CD4-positive, alpha-beta T cell treated with Interleukin-15 for 4 hours (primary cell): ENCODE measurements at places on chromosomes 7 and 10.

DNA sequence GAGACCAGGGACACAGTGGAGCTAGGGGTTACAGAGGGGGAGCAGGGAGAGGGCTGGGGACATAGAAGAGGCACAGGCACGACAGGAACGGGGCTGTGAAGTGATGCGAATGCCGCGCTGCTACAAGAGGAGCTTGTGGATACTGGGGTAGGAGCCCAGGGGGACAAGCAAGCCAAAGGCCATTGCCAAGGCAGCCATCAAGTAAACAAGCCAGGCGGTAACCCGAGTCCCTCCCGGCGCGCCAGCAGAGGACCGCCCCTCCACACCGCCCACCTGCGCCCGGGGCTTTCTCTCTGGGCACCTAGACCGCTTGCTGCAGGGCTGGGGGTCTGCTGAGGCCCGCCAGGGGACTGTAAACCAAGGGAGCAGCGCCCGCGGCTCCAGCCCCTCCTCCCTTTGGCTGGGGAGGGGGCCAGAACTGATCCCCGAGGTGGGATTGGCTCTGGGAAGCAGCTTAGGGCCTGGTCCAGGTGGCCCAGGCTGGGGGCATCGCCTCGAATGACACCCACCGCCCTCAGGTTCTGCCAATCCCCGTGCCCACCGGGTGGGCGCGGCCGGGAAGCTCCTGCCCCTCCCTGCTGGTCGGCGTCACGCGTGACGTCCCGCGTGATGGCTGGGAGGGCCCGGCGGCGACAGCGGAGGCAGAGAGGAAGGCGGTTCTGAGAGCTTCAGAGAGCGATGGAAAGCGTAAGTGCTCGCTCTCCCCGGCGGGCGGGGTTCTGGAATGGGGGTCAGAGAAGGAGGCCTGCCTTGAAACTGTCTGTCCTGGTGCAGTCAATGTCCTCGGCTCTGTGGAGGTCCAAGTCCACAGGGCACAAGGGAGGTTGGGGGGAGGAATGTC lies 982 bp downstream of the SFXN3 start:
- DNase-seq = peak; percentile 71

GRCh38 chr7:92297736-92298135 lies 52.0 kb downstream of the ANKIB1 start:
- DNase-seq = no peak

DNA sequence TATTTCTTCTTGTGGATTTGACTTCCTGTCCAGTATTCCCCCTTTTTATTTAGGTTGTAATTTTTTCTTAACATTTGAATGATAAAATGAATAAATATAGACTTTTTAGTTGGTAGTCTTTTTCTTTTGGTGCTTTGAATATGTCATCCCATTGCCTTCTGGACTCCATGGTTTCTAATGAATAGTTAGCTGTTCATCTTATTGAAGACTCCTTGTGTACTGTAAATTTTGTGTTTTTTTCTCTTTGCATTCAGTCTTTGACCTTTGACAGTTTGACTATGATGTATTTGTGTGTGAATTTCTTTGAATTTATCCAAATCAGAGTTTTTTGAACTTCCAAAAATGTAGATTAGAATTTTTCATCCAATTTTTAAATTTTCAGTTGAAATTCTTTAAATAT lies 554.3 kb downstream of the NRG3 start:
- no peak for DNase-seq

DNA sequence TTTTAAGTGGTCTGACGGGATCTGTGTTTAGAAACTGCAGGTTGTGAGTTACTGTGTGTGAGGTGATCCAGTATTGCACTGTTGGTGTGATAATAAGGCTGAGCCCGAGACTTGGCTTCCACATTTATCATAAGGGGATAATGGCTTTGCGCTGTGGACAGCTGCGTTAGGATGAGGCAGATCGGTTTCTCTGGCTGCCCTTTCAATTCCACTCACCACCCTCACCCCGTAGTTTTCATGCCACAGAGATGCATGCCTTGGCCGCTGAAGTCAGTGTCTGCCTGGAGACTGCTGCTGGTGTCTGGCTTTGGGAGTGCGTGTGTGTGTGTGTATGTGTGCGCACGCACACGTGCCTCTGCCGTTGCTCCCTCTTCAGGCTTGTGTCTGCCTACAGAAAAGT lies 273.0 kb downstream of the CCDC3 start:
- no peak for DNase-seq

GRCh38 chr7:37145682-37146081 lies 303.0 kb downstream of the ELMO1 start:
- DNase-seq = no peak

GRCh38 chr7:36010656-36011587 lies 142.1 kb upstream of the EEPD1 start:
- no peak for DNase-seq

DNA sequence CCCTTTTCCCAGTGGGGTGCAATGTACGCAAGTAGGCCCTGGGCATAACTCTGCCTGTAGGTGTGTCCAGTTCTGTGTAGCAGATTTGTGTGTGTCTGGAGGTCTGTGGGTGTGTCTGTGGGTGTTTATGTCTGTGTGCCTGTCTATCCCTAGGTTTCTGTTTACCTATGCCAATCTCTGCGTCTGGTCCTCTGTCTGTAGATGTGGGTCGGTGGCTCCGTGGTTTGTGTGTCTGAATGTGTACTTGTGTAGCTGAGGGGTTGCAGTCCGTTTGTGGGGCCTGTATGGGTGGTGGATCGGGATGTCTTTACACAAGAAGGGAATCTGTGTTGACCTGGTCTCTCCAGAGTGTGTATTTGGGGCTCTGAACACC lies 932 bp downstream of the NYAP1 start:
- DNase-seq = no peak

- no peak for DNase-seq
Measured at GRCh38 chr7:106108991-106109390, 3.1 kb downstream of the SYPL1 start.

DNA sequence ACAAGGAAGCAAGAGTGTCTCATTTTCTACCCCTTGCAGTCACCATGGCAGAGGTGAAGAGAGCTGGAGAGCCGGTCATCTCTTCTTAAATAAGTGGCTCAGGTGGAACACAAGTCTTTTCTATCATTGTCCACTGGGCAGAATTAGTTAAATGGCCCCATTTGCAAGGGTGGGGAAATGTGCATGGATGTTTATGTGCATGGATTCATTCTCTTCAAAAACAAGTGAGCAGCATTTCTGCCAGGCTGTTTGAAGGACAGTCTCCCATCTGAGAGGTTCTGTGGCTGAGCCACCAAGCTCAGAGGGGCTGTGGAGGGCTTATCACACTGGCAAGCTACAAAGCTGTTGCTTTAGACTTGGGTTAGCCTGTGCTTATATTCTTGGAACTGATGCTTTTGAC lies 370.3 kb upstream of the MTPN start:
- no peak for DNase-seq
